ENCODE measurements at places on chromosomes 6 and 20.

DNA sequence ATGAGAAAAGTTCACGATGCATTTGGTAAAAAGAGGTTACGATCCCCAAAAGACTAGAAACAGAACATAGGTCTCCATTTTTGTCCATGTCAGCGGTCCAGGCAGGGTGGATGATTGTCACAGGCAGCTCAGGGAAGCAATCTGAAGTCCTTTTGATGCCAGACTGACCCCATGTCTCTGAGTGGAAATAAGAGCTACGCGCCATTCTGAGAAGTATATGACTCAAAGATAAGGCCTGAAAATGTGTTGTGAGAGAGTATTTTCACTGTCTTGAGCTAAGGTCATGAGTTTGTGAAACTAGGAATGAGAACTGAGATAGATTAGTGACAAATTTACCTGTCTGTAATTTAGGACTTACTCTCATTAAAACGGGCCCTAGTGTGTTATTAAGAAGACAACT, 69.5 kb downstream of the LYRM4 start:
- DNase-seq = no peak

DNA sequence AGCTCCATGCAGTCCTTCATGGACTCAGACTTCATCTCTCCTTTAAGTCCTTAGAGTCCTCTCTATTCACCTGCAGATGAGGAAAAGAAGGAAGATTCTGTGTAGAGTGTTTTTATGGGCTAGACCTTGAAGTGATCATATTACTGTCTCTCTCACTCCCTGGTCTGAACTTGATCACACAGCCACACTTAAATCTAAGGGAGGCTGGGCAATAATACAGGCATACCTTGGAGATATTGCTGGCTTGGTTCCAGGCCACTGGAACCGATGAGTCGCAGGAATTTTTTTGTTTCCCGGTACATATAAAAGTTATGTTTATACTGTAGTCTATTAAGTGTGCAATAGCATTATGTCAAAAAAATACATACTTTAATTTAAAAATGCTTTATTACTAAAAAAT, 59.2 kb upstream of the FOXO3 start:
- no peak for DNase-seq

DNA sequence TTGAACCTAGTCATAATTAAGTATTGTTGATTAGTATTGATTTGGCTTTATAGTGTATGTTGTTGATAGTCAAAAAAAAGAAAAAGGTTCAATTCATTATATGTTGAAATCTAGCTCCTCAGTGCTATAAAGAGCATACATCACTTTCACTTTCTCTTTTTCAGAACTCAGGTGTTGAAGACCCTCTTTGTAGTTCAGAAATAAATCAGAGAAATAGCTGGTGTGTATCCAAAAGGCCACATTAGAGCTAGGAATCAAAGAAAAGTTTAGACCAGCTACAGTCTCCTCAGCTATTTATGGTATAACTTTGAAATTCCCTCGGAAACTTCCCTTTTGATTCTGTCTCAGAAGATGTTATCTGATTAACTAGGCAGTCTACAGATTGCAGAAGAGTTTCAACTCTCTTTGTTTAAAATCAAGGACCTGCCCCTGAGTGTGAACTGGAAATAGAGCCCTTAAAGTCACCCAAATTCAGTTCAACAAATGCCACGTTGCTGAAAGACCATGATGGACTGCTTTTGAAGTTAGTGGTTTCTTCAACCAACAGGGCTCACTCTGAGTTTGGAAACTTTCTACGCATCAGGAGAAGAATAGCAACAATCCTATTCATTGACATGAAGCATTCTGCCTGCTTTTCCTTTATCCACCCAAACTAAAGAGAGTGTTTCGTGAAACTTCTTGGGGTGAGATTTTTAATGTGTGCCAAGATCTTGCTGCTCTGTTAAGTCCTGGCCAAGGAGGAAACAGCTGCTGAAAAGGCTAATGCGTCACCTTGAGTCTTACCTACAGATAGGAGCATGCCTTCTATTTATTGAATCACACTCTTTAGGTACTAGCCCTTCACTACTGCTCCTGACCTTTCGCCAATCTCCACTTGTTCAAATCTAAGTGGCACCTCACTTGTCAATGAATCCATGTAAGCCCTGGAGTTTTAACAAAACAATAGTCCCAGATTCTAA, 111.7 kb downstream of the TNFRSF21 start:
- no peak for DNase-seq

- DNase-seq = no peak
These were observed 151.3 kb upstream of the BEND6 start for GRCh38 chr6:56803594-56803993.

GRCh38 chr6:100801036-100801435, 80.1 kb downstream of the ASCC3 start:
- DNase-seq = no peak

GRCh38 chr20:16615199-16615598, 42.0 kb upstream of the KIF16B start:
- DNase-seq = no peak

All from right lobe of liver (tissue), 6 donors.